ENCODE measurements at places on chromosomes 12 and 14.

DNA sequence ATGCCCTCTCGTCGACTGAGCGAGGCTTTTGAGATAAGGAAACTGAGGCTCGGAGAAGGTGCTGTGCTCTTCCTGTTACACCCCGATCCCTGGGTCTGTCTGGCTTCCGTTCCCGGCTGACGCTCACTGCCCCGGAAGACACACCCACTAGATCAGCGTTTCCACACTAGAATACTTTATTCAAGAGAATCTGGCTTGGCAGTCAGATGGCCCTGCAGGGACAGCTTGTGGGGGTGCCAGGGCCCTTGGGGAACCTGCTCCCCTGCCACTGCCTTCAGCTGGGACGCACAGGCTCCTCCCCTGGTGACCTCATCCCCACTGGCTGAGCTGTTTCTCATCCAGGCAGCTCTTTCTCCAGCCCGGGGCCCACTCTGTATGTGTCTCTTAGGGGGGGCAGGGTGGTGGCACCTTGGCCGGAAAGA is 13.7 kb downstream of the PGF start:
- DNase-seq = no peak

GRCh38 chr12:116642106-116642505 is 82.9 kb downstream of the MAP1LC3B2 start:
- DNase-seq = no peak

DNA sequence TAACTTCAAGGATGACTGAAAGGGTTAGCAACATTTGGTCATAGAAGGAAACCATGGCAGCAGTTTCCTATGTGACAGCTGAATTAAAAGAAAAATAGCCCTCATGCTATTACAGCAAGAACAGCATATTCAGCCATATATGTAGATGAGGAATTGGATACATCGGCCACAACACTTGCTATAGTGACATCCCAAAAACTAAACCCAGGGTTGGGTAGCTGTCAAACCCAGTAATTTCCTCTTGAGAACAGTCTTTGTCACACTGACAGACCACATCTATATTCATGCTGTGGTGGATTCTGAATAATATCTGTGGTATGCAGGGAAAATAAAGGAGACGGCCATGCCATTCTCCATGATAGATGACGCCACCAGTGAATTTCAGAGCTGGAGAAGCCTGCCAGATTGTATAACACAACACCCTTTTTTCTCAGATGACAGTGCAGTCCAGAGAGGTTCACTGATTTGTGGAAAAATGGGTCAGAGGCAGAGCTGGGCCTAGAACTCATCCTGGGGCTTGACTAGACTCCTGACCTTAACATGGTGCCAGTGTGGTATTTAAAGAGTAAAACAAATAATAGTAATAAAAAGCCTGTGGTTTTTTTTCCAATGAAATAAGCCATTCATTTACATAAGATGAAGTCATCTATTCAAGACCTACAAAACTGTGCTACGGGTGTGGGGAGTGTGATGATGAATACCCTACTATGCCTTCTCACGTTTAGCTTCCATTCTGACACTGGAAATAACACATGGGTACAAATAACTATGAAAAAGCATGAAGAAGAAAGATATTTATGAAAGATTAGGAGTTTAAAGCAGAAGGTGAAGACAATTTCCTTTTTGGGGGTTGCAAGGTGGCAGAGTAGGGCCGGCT is 32.3 kb downstream of the EFCAB11 start:
- no peak for DNase-seq

DNA sequence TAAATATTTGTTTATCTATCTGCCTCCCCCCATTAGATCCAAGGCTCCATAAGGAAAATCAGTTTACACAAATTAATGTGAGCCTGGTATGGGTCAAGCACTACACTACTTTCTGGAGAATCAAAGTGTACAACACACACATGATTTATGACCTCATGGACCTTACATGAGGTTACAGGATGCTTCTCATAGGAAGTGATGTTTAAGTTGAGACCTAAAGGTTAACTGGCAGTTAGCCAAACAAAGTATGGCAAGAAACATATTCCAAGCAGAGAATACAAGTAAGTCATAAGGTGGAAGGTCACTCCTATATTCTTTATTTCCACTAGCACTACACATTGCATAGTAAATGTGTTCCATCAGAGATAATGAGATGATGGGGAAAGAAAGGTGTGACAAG is 39.2 kb downstream of the OSBPL8 start:
- DNase-seq = no peak

- no peak for DNase-seq
These were observed 121.8 kb upstream of the NTF3 start for GRCh38 chr12:5310151-5310550.

GRCh38 chr14:76500480-76500879 is 124.5 kb downstream of the ESRRB start:
- no peak for DNase-seq

DNA sequence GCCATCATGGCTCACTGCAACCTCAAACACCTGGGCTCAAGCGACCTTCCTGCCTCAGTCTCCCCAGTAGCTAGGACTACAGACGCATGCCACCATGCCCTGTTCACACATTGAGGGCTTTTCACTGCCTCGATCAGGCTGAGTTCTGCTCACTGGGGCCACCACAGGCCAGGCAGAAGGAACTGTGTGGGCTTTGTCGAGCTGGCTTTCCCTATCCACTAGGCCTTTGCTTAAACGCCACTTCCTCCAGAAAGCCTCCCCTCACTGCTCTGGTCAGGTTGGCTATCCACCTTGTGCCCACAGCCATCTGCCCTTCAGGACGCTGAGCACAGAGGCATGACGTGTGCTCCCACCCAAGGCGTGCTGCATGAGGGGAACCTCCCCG is 45.2 kb downstream of the MLXIP start:
- DNase-seq = no peak

GRCh38 chr14:61488417-61489401 is 167.3 kb downstream of the PRKCH start:
- DNase-seq = no peak

DNA sequence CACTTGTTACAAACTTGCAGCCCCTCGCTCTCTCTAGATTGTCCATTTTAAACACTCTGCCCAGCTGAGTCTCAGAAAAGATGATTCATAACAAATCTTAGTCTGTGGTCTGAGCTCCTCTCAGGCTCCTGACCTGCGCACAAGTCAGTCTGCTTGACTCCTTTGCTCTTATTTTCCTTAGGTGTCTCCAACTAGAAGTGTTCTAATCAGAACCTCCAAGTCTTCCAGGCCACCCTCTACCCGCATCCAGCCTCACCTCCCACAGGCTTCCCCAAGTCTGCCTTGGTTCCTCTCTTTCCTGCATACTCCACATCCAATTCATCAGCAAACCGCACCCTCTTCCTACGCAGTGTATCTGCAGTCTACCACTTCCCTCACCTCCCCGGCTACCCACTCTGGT is 42.4 kb upstream of the BDKRB2 start:
- DNase-seq = no peak

GRCh38 chr12:88360343-88360742 is 218.2 kb downstream of the TMTC3 start:
- DNase-seq = no peak

- DNase-seq = no peak
These were observed 386 bp downstream of the DGKA start for GRCh38 chr12:55931317-55931779.

- no peak for DNase-seq
These were observed 345.3 kb downstream of the RPL10L start for GRCh38 chr14:46306267-46306666.

DNA sequence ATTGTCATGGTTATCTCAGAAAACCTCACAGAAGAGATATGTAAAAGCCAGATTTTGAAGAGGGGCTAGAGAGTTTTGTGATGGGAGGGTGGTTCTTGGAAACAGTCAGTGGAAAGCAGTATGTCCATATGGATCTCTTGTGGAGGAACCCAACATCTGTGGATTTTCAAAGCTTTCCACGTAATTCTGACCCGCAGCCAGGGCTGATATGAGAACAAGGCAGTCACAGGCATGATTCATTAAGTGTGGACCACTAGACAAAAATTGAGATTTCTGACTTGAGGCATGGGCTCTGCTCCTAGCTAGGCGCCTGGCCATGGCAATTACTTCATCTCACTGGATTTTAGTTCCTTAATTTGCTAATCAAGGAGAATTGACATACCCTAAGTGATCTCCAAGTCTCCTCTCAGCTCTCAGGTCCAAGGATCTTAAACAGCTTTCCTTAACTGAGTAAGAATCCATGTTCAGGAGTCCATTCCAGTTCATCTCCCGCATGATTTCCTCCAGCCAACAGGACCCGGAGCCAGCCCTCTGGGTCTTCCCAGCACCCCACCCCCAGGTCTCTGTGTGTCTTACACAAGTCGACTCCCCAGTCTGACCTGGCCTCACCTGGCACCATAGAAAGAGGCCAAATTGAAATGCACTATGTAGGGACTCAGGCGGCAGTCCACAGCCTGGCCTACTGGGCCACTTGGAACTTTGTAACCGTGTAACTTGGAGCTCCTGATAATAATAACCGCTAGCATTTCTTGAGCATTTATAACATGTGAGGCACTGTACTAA is 176.3 kb upstream of the PARP11 start:
- no peak for DNase-seq

DNA sequence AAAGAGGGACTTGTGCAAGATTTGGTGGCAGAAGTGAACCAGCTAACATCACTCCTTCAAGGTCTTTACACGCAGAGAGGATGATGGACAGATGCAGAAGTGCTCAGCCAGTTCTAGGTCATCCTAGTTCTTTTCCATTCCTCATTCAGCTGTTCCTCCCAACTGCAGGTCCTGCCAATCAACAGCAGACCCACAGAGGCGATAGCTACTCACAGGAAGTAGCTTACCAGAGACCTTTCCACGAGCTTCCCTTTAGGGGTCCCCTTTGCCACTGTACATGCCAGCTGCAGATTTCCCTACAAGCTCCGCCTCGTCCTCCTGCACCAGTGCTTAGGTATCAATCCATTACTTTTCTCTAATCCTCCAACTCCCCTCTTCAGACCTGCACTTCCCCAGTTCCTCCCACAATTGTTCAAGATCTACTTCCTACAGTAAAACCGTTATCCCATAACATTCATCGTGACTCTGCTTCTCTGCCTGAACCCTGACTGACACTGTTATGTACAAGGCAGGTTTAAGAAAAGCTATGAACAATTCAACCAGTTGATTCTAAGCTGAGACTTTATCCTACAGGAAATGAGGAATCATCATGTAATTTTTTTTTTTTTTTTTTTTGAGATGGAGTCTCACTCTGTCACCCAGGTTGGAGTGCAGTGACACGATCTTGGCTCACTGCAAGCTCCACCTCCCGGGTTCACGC is 22.5 kb downstream of the RECQL start:
- no peak for DNase-seq

DNA sequence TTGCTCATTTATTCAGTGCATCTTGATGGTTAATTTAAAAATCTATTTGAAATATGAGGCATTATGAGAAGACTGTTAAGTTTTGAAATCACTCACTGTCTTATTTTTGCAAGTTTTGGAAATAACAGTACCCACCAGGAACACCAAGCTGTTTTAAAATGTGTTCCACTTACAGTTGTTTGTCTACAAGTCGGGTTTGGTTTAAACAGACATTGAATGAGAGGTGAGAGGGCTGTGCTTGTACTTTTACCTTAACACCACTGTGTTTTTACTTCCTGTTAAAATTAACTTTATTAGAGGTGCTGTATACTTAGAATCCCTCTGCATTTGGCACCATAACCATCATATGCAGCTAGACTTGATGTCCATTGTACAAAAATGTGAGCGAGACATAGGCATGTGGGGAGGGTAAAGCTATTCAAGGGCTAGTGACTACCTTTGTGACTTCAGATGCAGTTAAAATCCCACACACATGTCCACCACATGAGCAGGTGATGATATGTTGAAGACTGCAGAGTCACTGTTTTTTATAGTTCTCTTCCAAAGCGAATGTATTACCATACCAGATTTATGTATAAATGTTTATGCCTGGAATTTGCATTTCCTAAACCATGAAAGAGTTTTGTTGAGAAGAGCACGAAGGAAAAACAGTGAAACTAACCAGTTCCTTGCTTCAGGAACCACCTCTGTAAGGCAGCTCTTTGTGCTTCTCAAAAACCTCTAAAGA is 12.9 kb downstream of the ELK3 start:
- DNase-seq = no peak
